Naive thymus-derived CD8-positive, alpha-beta T cell (primary cell): ENCODE measurements at places on chromosomes 2 and 18. TPM values are rescaled to one million over a fixed set of nuclear protein-coding genes. Genes with fewer than 3 reads are reported as not detected.

The SLC23A3 gene
- not detected for polyA plus RNA-seq

The RNU2-63P gene
- 8.5 TPM for polyA plus RNA-seq

The IGFBP5 gene
- polyA plus RNA-seq = not detected

The INHBB gene
- polyA plus RNA-seq = not detected

The FAP gene
- polyA plus RNA-seq = not detected

The CCL20 gene
- not detected for polyA plus RNA-seq

The COL4A4 gene
- 0.05 TPM for polyA plus RNA-seq

The RGPD3 gene
- polyA plus RNA-seq = 0.06 TPM

The NT5DC4 gene
- polyA plus RNA-seq = not detected

The REG3A gene
- not detected for polyA plus RNA-seq

The UGT1A6 gene
- not detected for polyA plus RNA-seq

- no peak overlapping the region for H3K4me3 ChIP-seq
- no peaks in the 10 kb centered on the region for H3K4me1 ChIP-seq
- no peaks in the 10 kb centered on the region for H3K27me3 ChIP-seq
- H3K27ac ChIP-seq = no peak overlapping the region
- DNase-seq = no peak
These were observed 279.7 kb downstream of the KCNJ3 start for GRCh38 chr2:154978244-154978643.

- peaks cover 4% of the 10 kb centered on the region for H3K4me1 ChIP-seq
- no peak overlapping the region for H3K27ac ChIP-seq
- no peaks in the 10 kb centered on the region for H3K36me3 ChIP-seq
- no peak overlapping the region for H3K4me3 ChIP-seq
These were observed 42.3 kb downstream of the GATA6 start for GRCh38 chr18:22211657-22212056.

DNA sequence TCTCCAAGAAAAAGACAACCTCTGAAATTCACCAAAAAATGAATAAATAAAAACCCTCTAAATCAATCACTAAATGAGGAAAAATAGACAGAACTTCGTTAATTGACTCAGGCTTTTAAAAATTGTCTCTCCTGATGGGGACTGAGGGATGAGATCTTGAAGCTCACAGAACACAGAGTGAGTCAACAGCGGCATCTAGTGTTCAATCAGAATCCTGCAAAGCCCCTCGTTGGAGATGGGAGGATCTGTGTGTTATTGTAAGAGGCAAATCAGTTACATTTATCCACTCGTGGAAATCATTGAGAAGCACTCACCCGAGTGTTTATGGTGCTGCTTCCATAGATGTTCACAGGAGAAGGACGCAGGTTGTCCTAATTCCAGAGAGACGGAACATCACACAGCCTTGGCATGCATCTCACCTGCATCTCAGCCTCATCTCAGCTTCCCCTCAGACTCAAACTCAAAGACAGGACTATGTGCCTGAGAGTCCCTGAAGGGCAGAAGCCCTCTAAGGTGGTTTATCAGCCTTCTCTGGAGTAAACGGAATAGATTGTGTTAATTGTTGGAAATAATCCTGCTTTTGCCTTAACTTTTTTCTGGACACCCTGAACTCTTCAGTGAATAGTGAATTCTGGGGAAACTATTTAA lies 82.0 kb downstream of the MREG start:
- H3K27me3 ChIP-seq = no peaks in the 10 kb centered on the region
- no peak overlapping the region for H3K4me3 ChIP-seq
- no peak overlapping the region for H3K27ac ChIP-seq
- H3K4me1 ChIP-seq = no peaks in the 10 kb centered on the region

GRCh38 chr2:109481196-109481555 lies 132.6 kb downstream of the SEPTIN10 start:
- no peaks in the 10 kb centered on the region for H3K27me3 ChIP-seq
- H3K36me3 ChIP-seq = no peaks in the 10 kb centered on the region
- H3K27ac ChIP-seq = no peak overlapping the region
- peaks cover 15% of the 10 kb centered on the region for H3K4me1 ChIP-seq
- DNase-seq = no peak

- no peak overlapping the region for H3K27ac ChIP-seq
- DNase-seq = no peak
- H3K4me1 ChIP-seq = no peaks in the 10 kb centered on the region
- H3K27me3 ChIP-seq = peaks cover 2% of the 10 kb centered on the region
- no peak overlapping the region for H3K4me3 ChIP-seq
- peaks cover 3% of the 10 kb centered on the region for H3K36me3 ChIP-seq
These were observed 17.1 kb upstream of the ANTXR1 start for GRCh38 chr2:68995916-68996315.

GRCh38 chr2:65666156-65666725 lies 233.8 kb upstream of the SPRED2 start:
- H3K4me1 ChIP-seq = no peaks in the 10 kb centered on the region
- H3K36me3 ChIP-seq = no peaks in the 10 kb centered on the region
- peaks cover 18% of the 10 kb centered on the region for H3K27me3 ChIP-seq

GRCh38 chr18:77146249-77147080 lies 13.9 kb upstream of the MBP start:
- no peaks in the 10 kb centered on the region for H3K27me3 ChIP-seq
- peaks cover 14% of the 10 kb centered on the region for H3K36me3 ChIP-seq
- peak overlapping the region; percentile 83 for H3K27ac ChIP-seq
- no peak for DNase-seq

DNA sequence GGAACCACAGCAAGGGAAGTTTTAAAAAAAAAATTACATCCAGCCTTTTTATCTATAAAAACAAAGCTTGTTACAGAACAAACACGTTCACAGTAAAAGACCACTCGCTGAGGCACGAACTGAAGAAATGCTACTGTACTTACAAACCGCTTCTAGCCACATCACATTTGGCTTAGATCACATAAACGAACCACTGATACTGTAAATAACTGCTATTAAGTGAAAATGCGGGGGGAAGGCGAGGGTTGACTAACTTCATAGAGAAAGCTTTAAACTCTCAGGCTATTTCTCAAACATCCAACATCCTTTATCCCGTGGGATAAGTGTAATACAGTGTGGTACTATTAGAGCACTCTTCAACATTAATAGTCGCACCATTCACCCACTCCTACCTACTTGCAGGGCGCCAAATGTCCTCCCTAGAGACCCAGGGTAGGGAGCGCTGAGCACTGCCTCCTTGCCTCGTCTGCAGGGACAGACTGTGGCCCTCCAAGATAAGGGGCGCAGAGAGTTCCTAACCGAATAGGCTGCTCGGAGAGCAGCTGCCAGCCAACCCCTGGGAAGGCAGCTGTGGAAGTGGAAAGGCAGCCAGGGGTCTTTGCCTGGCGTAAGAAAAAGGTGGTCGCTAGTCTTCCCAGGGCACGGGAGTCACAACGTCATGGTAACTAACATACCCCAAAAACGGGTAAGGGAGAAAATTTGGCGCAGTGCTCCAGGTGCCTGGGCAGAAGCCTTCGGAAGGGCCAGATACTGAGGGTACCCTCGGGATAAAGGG lies 854 bp downstream of the GPR155 start:
- H3K4me3 ChIP-seq = peak overlapping the region; percentile 100
- DNase-seq = peak; percentile 37
- H3K27ac ChIP-seq = peak overlapping the region; percentile 96
- H3K4me1 ChIP-seq = peaks cover 67% of the 10 kb centered on the region
- peaks cover 12% of the 10 kb centered on the region for H3K36me3 ChIP-seq
- no peaks in the 10 kb centered on the region for H3K27me3 ChIP-seq

- no peak overlapping the region for H3K4me3 ChIP-seq
- H3K27ac ChIP-seq = no peak overlapping the region
- peaks cover 34% of the 10 kb centered on the region for H3K27me3 ChIP-seq
- no peak for DNase-seq
These were observed 255.0 kb downstream of the CLIP4 start for GRCh38 chr2:29370173-29370572.

DNA sequence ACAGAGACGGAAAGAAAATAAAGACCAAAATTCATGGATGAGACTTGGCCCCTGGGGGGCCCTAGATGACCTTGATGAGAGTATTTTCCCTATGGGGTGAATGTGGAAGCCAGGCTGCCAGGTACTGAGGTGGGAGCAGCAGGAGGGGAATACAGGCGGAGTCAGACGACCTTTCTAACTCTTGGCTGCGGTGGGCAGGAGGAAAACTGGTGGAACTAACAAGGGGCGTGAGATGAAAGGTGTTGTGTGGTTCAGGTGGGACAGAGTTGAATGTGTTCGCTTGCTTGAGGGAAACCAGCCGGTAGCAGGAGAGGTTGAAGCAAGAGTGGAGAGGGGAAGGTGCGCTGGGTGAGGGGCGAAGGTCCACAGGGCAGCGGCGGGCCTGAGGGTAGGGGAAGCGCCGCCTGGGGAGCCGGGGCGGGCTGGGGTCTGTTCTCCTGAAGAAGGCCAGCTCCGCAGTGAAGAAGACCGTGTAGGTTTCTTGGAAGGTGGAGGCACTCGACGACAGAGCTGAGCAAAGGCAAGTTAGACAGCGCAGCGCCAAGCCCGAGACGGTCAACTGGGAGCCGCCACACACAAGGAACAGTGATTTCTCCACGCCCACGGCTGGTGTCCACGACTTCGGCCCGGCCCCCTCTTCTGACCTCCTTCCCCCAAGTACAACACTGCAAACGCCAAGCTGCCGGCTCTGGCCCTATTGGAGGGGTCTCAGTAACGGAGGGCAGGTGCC lies 61.7 kb downstream of the GNAL start:
- H3K4me1 ChIP-seq = peaks cover 11% of the 10 kb centered on the region
- H3K27me3 ChIP-seq = peaks cover 54% of the 10 kb centered on the region
- no peak overlapping the region for H3K27ac ChIP-seq

DNA sequence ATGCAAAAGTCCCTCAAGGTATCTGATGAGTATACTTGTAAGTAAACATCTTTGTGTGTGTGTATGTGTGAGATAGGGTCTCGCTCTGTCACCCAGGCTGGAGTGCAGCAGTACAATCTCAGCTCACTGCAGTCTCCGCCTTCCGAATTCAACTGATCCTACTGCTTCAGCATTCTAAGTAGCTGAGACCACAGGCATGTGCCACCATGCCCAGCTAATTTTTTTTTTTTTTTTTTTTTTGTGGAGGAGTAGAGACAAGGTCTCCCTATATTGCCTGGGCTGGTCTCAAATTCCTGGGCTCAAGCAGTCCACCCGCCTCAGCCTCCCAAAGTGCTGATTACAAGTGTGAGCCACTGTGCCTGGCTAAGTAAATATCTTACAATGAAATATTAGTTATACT lies 23.2 kb downstream of the ADAM17 start:
- DNase-seq = no peak
- no peak overlapping the region for H3K27ac ChIP-seq
- no peaks in the 10 kb centered on the region for H3K27me3 ChIP-seq
- peaks cover 18% of the 10 kb centered on the region for H3K4me1 ChIP-seq

- no peaks in the 10 kb centered on the region for H3K27me3 ChIP-seq
- H3K4me1 ChIP-seq = peaks cover 40% of the 10 kb centered on the region
- peaks cover 6% of the 10 kb centered on the region for H3K36me3 ChIP-seq
- peak; percentile 11 for DNase-seq
- peak overlapping the region; percentile 56 for H3K4me3 ChIP-seq
These were observed 42.6 kb downstream of the GALNT1 start for GRCh38 chr18:35624146-35624545.
